Sigmoid colon (tissue), 7 donors: ENCODE measurements at places on chromosomes 1 and 21. TPM values are rescaled to one million over a fixed set of nuclear protein-coding genes. Genes with fewer than 3 reads are reported as not detected.
A peak's percentile ranks its signal among the peaks of the same experiment; 100 is the strongest.

GRCh38 chr1:203197625-203198024 lies 11.1 kb upstream of the CHI3L1 start:
- DNase-seq: peak; percentile 24

DNA sequence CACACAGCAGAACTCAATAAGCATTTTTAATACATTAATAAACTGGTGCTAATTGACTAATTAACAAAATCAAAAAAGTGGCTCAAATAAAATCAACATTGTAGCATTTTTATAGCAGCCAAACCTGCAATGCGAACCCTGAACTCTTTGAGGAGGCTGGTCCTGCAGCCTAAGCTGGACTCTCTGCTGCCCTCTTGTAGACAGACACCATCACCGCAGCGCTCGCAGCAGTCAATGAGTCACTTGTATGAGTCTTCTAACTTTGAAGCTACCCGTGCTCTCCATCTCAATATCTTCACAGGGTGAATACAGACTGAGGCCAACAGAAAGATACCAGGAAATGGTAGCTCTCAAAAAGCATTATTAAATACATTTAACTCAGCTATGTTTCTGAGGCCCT lies 9.7 kb upstream of the KRTAP7-1 start:
- DNase-seq: no peak

- no peak for DNase-seq
Observed at GRCh38 chr1:109886827-109887226, 23.8 kb upstream of the CSF1 start.

GRCh38 chr1:3380469-3380868 lies 74.0 kb upstream of the ARHGEF16 start:
- no peak for DNase-seq

GRCh38 chr1:100415498-100415778 lies 63.1 kb downstream of the CDC14A start:
- DNase-seq: no peak

- DNase-seq: no peak
Observed at GRCh38 chr21:17834639-17835354, 15.6 kb upstream of the C21orf91 start.

DNA sequence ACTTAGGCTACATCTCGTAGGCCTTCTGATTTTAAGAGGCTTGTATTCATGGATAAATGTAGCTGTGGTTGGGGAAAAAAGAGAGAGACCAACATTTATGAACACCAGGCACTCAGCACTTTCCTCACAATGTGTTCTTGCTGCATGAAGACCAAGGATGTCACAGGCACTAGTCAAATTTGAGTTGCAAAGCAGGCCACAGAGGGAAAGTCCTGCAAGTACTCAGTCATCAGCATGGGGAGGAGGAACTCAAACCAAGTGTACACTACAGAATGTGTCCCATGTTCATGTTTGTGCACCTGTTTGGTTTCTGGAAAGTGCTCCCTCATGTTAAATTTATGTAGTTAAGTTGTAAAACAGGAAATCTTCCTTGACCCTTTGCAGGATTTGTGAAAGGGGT lies 8.7 kb upstream of the MAP3K7CL start:
- no peak for DNase-seq

GRCh38 chr21:42041711-42042110 lies 29.4 kb upstream of the UMODL1 start:
- DNase-seq: no peak

GRCh38 chr1:67948151-67949080 lies 102.0 kb downstream of the DIRAS3 start:
- DNase-seq: no peak

- peak; percentile 67 for DNase-seq
Observed at GRCh38 chr1:71046891-71047634, 553 bp downstream of the PTGER3 start.

GRCh38 chr1:21565285-21565684 lies 56.1 kb downstream of the ALPL start:
- no peak for DNase-seq

- no peak for DNase-seq
Observed at GRCh38 chr1:225934711-225935110, 6.3 kb downstream of the LEFTY2 start.

GRCh38 chr1:6393400-6394187 lies at the start of gene ACOT7:
Gene ACOT7, minus strand, starts transcription at chr1:6393767. Its CDS starts 368 bp downstream, at chr1:6393399.
- peak; percentile 92 for DNase-seq

DNA sequence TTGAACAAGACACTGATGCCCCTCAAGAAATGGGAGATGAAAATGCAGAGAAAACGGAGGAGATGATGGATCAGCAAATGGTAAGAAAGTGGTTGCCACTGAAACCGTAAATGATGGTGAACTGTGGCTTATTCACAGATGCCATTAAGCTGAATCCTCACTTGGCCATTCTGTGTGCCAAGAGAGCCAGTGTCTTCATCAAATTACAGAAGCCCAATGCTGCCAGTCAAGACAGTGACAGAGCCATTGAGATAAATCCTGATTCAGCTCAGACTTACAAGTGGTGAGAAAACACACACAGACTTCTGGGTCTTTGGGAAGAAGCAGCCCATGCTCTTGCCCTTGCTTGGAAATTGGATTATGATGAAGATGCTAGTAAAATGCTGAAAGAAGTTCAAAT lies 52.5 kb downstream of the NBPF6 start:
- no peak for DNase-seq

GRCh38 chr1:86140281-86140880 lies 16.2 kb downstream of the COL24A1 start:
- no peak for DNase-seq

DNA sequence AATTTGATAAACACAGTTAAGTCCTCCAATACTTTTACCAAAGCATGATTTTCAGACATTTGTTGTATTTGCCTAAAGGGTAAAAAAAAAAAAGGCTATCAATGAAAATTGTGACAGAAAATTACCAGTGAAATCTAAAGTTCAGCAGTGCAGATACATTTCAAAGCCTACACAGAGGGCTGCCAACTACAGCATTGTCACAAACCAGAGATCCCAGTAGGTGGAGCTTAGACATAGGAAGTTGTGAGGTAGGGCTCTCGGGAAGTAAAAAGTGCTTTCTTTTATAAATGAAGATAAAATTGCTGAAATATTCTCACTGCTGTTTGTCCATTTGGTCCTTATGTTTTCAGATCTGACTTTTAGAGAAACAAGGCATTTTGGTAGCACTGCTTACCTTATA lies 123.0 kb downstream of the DYRK1A start:
- DNase-seq: no peak

DNA sequence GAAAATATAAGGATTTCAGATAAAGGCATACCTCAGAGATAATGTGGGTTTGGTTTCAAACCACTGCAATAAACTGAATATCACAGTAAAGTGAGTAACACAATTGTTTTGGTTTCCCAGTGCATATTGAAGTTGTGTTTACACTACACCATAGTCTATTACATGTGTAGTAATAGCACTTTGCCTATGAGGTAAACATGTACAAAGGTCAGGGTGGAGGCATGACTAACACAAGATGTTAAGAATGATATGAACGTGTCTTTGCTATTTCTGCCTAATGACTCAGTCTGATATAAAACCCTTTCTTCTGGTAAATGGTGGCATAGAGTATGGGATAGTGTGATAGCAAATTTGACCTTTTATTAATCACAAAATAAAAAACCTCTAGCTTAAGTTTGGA lies 621.5 kb upstream of the ADGRL2 start:
- DNase-seq: no peak

DNA sequence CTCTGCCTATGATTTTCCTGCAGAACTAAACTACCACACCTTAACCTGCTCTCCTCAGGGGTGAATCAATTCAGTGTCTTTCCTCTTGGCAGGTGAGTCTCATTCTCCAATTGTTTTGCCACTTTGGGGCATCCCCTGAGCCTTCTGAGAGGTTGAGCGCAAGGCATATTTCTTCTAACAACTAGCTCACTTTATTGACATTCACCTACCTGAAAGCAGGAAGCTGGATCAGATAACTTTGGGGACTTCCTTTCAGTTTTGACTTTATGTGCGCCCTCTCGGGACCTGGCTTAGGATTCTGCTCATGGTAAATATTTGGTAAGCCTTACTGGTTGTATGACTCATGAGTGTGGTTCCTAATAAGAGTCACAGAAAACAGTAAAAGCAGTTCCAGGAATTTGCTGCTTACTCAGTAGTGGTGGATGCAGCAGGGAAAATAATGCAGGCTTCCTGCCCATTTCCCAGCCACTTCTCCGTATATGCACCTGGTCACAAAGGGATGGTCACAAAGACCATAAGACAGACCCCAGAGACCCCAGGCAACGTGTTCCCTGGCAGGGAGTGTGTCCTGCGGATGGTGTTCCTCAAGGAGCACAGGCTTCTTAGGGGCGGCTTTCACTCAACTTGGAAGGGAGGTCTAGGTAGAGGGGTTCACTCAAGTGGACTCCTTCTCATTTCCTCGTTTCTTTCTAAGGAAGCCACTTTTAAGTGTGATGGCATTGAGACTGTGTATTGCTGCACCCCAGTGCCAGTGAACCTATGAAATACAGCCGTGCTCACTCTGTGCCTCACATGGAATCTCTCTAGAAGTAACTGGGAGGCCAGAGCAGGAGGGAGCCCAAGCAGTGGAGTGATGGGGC lies 22.0 kb upstream of the BATF3 start:
- no peak for DNase-seq

DNA sequence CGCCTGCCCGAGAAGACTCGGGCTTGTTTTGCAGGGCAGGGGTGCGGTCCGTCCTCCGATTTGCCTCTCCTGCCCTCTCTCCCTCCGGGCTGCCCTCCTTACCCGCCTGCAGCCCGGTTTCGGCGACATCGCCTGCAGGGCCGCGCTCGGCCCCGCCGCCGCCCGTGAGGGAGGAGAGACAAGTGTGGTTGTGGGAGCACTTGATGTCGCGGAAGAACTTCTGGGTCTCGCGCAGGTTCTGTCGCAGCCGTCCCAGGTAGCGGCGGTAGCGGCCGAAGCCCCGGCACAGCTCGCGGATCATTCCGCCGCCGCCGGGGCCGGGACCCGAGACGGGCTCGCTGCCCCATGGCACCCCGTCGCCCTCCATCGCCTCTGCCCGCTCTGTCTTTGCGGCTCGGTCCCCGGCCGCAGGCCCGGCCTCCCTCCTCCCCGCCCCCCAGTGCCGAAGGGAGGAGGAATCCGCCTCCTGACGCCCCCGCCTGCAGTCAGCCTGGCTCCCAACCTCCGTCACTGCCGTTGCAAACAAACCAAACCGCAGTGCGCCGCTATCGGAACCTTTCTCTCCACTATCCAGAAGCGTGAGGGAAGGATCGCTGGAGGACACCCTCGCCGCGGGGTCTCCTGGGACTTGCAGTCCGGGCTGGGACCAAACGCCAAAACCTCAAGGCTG lies at the start of gene DSTYK:
TSS of gene DSTYK (minus strand) at position 534 of the 670 bp plus-strand sequence. CDS start at position 367, 167 bp downstream.
- DNase-seq: peak; percentile 98

DNA sequence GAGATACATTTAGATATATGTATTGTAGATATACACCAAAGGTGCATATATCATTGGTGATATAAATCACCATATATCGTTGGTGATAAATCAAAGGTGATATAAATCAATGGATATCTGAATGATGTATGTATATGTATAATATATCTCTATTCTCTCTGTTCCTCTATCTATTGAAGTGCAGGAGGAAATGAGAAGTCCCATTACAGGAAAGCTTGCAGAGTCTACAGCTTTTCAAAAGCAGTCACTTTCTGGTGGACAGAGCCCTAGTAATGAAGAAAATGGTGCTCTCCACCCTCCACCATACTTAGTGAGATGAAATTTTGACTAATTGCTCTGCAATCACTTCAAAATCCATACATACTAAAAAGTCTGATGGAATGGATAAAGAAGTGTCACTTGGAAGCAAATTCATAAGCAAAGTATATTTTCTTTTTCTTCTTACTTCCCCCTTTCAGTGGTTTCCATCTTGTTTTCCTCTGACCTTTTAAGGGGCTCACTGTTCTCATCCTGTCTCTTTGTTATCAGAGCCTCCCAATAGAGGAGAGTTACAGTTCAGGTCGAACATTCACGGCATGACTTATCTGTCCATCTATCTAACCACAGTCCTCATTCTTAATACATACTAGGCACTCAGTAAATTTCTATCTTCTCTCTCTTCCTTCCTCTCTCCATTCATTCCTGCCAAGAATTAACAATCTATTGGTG lies 227.2 kb downstream of the KCNJ6 start:
- DNase-seq: no peak

GRCh38 chr1:89608319-89608983 lies 24.5 kb upstream of the LRRC8C start:
- no peak for DNase-seq

DNA sequence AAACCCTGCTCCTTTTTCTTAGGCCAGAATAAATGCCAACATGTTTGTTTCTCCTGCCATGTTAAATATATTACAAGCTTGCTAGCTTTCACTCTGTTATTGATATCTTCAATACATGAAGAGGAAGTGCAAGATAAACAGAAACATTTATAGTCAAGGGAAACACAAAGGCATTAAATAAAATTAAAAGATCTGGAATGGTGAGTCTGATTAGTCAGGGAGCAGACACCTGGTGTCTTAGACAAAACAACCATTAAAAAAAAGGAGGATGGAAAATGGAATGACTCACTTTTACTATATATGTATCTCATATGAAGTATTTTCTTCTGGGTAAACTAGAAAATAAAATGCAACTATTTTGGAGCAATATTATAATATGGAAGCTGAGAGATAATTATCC lies 123.3 kb downstream of the SMYD3 start:
- no peak for DNase-seq

- peak; percentile 57 for DNase-seq
Observed at GRCh38 chr1:155179112-155180031, 5.7 kb downstream of the TRIM46 start.

GRCh38 chr1:192170196-192170984 lies 12.1 kb downstream of the RGS18 start:
- DNase-seq: no peak

- DNase-seq: no peak
Observed at GRCh38 chr1:36134505-36135329, 9.7 kb upstream of the COL8A2 start.

DNA sequence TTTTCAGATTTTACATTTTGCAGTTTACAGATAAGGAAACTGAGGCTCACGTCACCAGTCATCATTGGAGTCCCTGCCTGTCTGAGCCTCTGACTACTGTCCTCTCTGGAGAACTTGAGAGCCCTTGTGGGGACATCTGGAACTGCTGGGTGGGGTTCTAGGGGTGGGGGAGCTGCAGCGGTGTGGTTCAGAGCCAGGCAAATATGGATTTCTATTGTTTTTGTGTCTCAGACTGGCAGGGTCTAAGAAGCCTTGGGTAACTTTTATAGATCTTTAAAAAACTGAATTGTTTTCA lies 46.9 kb downstream of the IER5 start:
- no peak for DNase-seq

- DNase-seq: no peak
Observed at GRCh38 chr1:234022302-234022701, 117.8 kb downstream of the SLC35F3 start.

GRCh38 chr1:25095635-25096200 lies 136.6 kb downstream of the SYF2 start:
- DNase-seq: no peak

GRCh38 chr1:208756339-208756981 lies 512.3 kb upstream of the PLXNA2 start:
- no peak for DNase-seq

AKR7A3 gene
- total RNA-seq: 1.3 TPM

GJC2 gene
- total RNA-seq: 6.4 TPM

TDRKH gene
- total RNA-seq: 3.9 TPM

NDUFS2 gene
- total RNA-seq: 96.1 TPM

ATP6V1G3 gene
- not detected for total RNA-seq

KCNC4 gene
- 4.2 TPM for total RNA-seq

OR2L5 gene
- not detected for total RNA-seq

ADAMTS4 gene
- 8.3 TPM for total RNA-seq

SLC2A5 gene
- 5.0 TPM for total RNA-seq
